ENCODE measurements at places on chromosomes 13 and 19.

DNA sequence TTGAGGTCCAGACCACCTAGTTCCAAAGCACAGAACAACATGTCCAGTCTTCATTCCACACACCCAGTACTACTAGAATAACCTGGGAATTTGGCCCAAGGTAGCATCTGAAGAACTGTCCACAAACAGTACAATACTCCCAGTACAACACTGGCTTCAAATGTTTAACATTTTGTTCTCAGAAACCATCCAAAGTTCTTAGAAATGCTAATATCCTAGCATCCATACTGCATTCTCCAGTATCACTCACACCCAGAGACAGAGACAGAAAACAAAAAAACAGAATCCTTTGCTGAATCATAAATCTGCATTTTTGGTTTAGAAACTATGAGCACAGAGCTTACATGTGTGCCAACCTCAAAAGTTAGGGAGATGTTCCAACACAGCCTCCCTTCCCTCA lies 490.8 kb downstream of the FOXO1 start:
- DNase-seq = no peak

GRCh38 chr13:51341232-51341631 lies 1.7 kb downstream of the SERPINE3 start:
- no peak for DNase-seq

- no peak for DNase-seq
Measured at GRCh38 chr13:32726374-32727037, 140.3 kb downstream of the PDS5B start.

GRCh38 chr19:2215281-2215751 lies 20.8 kb downstream of the PLEKHJ1 start:
- DNase-seq = no peak

GRCh38 chr19:3895788-3896187 lies 15.3 kb downstream of the ATCAY start:
- DNase-seq = no peak

- DNase-seq = no peak
Measured at GRCh38 chr19:43553656-43554055, 20.7 kb downstream of the ZNF575 start.

- no peak for DNase-seq
Measured at GRCh38 chr19:53333066-53333462, 485 bp upstream of the ZNF845 start.

GRCh38 chr13:100561599-100562204 lies 26.9 kb downstream of the GGACT start:
- DNase-seq = no peak

DNA sequence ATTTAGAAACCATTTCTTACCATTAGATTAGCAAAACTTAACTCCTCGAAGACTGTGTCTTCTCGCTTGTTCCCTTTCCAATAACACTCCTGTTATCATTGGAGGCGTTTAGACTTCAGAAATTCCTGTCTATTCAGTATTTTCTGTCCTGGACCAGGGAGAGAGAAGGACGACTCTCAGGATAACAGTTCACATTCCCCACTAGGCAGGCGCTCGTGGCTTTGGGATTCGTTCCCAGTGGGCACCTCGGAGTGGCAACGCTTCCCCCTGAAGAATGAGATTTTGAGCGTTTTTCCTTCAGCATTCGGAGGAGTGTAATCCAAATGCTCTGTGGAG lies 429 bp upstream of the ZNF225 start:
- no peak for DNase-seq

DNA sequence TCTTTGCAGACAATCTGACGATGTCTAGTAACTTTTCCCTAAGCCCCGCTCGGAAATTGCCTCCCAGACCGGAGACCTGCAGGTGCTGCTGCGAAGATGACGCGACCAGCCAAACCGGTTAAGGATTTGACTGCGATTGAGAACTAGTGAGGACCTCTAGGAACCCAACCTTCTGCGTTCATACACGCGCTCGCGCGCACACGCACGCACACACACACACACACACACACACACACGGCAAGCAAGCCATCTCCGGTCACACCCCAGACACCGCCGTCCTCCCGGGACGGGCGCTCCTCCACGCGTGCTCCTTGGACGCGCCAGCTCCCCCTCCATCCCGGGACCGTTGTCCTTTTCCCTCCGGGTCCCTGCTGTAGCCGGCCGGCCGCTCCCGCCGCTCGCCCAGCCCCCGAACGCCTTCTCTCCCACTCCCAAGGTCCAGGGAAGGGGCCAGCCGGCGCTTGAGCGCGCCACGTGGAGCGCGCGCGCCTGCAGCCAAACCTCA lies 1.2 kb downstream of the TBC1D4 start:
- DNase-seq = peak; percentile 73

DNA sequence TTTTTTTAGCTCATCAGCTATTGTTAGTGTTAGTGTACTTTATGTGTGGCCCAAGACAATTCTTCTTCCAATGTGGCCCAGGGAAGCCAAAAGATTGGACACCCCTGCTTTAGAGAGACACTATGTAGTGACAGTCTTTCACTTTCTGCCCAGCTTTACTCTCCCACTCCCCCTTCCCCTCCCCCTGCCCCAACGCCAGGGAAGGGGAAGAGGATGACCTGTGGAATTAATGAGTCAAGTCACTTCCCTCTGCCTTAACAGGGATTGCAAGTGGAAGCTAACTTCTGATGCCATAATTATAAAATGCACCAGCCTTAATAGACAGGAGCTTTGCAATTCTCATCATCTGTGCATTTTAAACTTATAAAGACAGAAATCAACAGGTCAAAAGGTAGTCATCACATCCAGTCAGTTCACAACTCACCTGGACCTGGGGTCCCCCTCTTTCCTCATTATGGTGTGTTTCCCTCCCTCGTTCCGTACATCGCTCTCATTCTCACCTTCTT lies 1.6 kb downstream of the ZNF415 start:
- no peak for DNase-seq

GRCh38 chr19:5837761-5838352 lies 1.6 kb downstream of the FUT6 start:
- no peak for DNase-seq

DNA sequence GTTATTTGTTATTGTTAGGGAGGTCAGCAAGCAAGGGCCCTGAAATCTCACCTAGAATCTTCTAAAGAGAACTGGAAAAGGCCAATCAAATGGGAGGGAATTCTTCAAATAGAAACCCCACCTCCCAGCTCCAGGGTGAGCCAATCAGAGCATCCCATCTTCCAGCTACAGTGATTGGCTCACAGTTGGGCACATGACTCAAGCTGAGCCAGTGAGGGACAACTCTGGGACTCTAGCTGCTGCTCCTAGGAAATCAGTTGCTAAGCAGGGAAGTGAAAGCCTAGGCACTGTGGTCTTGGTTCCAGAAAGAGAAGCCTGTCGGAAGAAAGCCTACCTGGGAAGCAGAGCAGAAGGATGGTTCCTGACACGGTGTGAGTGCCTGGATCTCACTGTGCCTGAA lies 13.4 kb downstream of the TM6SF2 start:
- peak; percentile 76 for DNase-seq

- peak; percentile 75 for DNase-seq
Measured at GRCh38 chr19:3969435-3970312, 1.2 kb downstream of the DAPK3 start.

GRCh38 chr13:42656161-42656560 lies 82.2 kb downstream of the TNFSF11 start:
- no peak for DNase-seq

DNA sequence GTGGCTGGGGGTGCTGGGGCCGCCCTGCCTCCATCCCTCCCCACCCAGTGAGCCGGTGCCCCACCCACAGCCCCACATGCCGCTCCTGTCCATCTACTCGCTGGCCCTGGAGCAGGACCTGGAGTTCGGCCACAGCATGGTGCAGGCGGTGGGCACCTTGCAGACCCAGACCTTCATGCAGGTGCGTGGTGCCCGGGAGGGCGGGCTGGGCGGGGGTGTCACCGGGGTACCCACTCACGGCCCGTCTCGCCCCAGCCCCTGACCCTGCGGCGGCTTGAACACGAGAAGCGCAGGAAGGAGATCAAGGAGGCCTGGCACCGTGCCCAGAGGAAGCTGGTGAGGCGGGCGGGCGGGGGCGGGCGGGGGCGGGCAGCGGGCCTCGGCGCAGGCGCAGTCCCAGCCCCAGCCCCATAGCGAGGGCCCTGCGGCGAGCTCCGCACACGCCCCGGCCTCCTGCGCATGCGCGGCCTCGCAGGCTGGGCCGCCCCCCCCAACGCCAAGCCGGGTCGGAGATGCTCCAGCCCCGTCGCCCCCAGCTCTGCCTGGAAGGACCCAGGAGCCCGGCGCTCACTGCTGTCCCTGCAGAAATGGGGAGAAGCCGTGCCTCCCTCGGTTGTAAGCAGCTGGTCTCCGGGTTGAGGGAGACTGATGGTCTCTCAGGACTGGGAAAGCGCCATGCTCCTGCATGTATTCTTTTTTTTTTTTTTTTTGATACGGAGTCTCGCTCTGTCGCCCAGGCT lies 7.7 kb downstream of the ARHGAP45 start:
- peak; percentile 82 for DNase-seq
